ENCODE measurements at places on chromosomes 2 and 18.

- peak; percentile 13 for DNase-seq
These were observed 78.3 kb upstream of the MAP4K4 start for GRCh38 chr2:101619191-101619591.

GRCh38 chr18:54030434-54030833 lies 194.0 kb downstream of the MBD2 start:
- no peak for DNase-seq

DNA sequence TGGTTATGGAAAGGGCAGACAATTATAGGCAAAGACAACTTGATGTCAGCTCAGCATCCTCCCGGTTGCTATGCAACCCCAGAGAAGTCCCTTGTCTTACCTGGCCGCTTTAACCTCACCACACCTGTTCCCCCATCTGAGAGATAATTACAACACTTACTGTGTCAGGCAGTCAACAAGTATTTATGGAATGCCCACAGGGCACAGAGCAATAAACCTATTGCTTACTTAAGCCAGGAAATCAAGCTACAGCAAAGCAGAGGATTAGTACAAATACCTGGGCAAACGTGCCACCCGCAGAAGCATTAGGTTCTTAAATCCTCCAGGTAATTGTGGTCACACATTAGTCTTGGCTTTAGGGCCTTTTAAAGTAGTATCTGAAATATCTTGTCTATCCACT lies 320.4 kb upstream of the REV1 start:
- no peak for DNase-seq

GRCh38 chr2:180003073-180003472 lies 4.0 kb downstream of the CWC22 start:
- DNase-seq: no peak

DNA sequence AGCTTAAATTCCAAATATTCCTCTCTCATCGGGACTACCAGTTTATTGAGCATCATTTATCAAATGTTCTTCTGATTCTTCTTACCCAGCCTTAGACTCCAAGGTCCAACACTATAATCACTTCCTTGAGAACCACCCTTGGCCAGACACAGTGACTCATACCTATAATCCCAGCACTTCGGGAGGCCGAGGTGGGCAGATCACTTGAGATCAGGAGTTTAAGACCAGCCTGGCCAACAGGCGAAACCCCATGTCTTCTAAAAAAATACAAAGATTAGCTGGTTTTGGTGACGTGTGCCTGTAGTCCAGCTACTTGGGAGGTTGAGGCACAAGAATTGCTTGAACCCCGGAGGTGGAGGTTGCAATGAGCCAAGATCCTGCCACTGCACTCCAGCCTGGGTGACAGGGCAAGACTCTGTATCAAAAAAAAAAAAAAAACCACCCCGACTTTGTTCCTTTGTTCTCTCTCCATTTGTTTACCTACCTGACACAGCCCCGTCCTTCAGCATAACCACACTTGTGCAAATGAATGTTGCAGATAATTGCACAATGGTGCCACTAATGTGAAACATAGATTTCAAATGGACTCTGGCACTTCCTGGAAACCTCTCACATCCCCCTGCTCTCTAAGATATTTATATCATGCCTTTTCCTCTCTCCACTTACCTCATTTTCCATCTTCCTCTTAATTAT lies 38.9 kb upstream of the LPIN2 start:
- DNase-seq: no peak

GRCh38 chr18:69655816-69656215 lies 255.1 kb downstream of the DOK6 start:
- DNase-seq: no peak

DNA sequence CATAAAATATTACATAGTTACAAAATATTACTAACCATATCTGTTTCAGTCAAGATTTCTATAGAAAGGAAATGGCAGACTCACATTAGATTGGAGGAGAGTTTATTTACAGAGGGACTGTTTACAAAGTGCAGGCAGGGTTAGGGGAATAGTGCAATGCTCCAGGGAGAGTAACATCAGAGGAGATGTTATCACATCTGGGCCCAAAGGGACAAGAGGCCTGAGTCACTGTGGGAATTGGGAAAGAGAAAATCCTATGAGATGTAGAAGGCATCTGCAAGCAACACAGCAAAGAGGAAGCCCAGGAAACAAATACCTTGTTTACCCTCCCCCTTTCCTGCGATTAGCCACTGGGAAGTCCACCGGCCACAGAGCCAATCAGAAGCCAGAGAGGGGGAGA lies 227.3 kb upstream of the TANK start:
- no peak for DNase-seq

GRCh38 chr2:121501031-121501430 lies 29.6 kb upstream of the RNU4ATAC start:
- no peak for DNase-seq

DNA sequence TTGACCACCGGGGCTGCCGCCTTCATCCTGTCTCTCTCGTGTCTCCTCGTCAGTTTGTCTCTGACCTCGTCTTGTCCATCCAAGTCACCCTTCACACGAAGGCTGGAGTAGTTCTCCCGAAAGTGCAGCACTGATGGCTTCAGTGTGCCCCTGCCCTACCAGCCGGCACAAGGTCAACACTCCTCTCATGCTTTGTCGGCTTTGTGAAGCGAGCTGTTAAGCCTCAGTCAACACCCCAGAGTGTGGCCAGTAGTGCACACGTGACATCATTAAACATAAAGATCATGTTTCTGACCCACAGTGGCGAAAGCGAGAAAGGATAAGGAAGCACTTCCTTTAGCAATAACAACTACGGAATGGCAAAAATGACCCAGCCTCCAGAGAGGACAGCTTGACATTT lies 23.2 kb downstream of the ACKR3 start:
- no peak for DNase-seq

DNA sequence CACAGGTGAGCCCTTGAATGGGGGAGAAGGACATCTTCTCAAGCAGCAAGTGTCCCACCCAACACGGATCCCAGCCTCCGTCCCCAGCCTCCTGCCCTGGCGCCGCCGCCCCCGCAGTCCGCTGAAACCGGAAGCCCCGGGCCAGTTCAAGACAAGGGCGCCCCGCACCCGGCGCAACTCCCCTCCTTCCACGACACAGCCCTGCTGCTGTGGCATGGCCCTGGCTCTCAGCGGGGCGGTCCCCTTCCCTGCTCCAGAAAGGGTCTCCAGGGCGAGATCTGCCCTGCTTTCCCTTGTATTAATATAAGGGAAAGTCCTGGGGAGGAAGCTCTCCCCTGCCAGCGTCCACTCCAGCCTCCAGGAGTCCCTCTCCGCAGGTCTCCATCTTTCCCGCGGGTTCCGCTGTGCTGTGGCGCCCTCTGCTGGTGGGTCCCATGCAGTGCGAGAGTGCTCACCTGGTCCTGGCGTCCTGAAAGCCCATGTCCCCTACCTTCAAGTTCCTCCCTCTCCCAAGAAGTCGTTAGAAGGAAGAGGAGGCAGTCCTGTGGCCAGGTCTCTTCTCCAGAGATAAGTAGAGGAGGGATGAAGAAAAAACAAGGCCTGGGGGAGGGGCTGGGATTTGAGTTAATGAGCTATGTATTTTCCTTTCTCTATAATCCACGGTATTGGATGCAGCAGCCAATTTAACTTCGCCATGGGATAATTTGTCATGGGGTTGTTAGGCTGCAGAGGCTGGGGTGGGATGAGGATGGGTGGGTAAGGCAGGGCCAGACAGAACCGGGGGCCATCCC lies 176.0 kb downstream of the SMAD2 start:
- DNase-seq: peak; percentile 21

DNA sequence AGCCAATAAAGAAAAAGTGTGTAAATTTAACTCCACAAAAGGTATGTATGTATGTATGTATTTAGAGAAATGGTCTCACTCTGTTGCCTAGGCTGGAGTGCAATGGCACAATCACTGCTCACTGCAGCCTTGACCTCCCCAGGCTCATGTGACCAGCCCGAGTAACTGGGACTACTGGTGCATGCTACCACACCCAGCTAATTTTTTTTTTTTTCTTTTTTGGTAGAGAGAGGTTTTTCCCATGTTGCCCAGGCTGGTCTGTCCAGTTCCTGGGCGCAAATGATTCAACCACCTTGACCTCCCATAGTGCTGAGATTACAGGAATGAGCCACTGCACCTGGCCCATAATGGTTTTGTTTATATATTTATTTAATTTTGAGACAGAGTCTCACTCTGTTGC lies 67.1 kb downstream of the CERKL start:
- no peak for DNase-seq

DNA sequence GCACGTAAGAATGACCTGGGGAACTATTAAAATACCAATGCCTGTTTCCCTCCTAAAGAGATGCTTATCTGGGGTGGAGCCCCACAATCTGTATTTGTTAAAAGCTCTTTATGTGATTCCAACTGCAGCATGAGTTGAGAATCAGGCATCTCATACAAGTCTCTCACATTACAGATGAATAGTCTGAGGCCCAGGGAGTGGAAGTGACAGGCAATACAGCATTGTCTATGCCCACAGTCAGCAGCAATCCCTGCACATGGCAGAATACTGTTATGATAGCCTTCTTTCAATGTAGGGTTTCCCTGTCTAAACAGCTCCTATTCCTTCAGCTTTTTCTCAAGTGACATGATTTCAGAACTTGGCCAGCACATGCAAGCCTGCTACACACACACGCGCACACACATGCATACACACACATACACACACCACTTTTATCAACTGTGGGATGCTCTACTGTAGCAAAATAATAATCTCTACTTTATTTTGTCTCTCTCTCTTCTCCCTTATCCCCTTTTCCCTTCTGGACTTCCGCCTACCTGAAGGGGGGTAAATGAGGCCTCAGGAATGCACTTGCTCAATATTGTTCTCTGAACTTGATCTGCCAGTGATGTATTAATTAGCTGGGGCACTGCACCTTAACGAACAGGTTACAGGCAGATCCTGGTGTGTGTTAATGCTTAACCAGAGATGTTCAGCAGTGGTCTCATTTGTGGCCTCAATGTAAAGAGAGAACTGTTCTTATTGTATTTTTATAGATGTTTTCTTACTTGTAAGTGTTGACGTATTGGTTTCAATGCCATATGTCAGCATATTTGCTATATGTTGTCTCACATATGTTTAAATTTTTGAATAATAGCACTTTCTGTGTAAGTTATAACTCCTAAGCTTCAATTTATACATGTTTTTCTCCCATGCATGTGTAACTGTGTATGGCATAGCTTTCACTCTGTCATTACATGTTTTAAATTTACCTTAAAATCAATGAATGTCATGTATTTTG lies 116.0 kb downstream of the SETBP1 start:
- no peak for DNase-seq

DNA sequence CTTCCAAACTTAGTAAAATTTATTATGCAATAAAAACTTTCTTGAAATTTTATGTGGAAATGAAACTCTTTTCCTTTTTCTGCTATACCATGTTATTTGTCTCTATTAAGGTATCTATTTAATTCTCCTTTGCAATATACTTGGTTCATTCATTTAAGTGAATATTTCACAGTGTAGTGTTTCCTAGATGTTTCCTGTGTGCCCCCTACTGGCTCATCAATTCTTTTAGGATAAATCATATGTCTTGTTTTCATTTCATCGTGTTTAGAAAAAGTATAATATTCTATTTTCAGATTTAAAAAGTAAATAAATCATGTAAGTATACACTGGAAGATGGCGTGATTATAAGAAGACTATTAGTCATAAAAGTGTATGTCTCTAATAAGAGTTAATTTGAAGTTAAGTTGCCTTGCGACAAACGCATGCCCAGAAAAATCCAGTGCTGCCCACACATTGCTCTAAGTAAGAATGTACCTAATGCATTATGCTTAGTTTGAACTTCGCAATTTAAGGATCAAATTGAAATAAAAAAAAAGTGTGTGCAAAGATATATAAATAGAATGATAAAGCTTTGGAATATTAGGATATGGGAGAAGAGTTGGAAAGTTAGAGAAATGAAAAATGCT lies 525.4 kb downstream of the KCNJ3 start:
- peak; percentile 19 for DNase-seq

- DNase-seq: no peak
These were observed 36.0 kb upstream of the TEX51 start for GRCh38 chr2:126862730-126863129.

DNA sequence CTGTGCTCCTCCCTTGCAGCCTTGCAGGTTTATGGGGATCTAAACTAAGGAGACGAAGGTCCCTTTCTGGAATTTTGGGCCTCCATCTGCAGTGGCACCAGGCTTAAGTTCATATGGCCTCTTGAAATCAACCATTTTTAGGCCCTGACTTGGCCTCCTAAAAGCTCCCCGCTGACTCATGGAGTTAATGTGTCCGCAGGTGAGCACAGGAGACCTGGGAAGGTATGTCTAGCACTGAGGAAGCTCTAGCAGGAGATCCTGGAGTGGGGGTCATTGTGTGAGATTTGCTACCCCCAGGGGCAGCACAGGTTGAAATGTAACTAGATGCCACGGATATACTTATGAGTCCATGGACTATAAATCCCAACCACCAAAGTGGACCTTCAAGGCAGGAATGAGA lies 95.9 kb upstream of the CELF4 start:
- DNase-seq: no peak

- no peak for DNase-seq
These were observed 71.8 kb downstream of the ID2 start for GRCh38 chr2:8753609-8754008.
